ENCODE measurements at places on chromosomes 5 and 9.

DNA sequence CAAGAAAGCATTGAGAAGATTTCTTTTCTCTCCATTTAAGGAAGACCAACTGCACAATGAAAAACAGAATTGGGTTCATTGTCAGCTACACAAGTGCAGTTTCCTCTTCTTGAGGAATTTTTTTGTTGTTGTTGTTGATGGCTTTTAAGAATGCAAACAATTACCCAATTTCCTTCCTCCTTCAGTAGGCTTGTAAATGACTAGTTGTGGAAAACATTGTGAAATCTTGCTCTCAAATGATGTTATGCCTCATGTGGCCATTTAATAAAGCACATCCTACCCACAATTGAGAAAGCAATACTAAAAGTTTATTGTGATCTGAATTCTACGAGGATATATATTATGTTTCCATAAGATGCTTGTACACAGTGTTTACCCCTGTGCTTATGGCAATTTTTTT lies 171.6 kb downstream of the FAM174A start:
- DNase-seq = no peak

- no peak for DNase-seq
These were observed 44.2 kb downstream of the NKD2 start for GRCh38 chr5:1052641-1053390.

- peak; percentile 72 for DNase-seq
These were observed 923 bp upstream of the ZBTB5 start for GRCh38 chr9:37466037-37466709.

GRCh38 chr5:158880483-158881001 lies 219.2 kb downstream of the EBF1 start:
- DNase-seq = no peak

GRCh38 chr5:140011297-140011802 lies 31.7 kb downstream of the NRG2 start:
- DNase-seq = no peak

- no peak for DNase-seq
These were observed 12.4 kb downstream of the SPOCK1 start for GRCh38 chr5:137486707-137487106.

- no peak for DNase-seq
These were observed 443.6 kb downstream of the HCN1 start for GRCh38 chr5:45252541-45252940.

DNA sequence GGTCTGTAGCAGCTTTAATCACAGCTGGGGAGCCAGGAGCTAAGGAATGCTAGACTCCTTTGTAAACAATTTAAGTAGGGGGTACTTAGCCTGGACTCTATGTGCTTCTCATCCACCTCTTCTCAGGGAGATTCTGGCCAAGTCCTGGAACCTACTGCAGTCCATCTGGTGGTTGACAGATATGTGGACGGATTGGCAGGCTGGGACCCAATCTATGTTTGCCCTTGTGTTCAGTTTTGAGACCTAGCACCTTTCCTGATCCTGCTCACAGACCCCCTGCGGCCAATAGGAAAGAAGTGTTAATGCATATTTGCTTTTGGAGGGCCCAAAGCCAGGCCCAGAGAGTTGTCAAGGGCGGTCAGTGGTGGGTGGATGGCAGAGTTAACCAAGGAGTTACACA lies 6.4 kb downstream of the SLC22A5 start:
- DNase-seq = no peak

GRCh38 chr5:78320401-78320800 lies 25.9 kb upstream of the AP3B1 start:
- no peak for DNase-seq

GRCh38 chr5:176714067-176714466 lies 66.8 kb downstream of the TSPAN17 start:
- DNase-seq = no peak

- DNase-seq = no peak
These were observed 42.3 kb upstream of the MOCS2 start for GRCh38 chr5:53151713-53152458.

- DNase-seq = peak; percentile 43
These were observed 850.2 kb upstream of the NUDT12 start for GRCh38 chr5:104412649-104413240.

DNA sequence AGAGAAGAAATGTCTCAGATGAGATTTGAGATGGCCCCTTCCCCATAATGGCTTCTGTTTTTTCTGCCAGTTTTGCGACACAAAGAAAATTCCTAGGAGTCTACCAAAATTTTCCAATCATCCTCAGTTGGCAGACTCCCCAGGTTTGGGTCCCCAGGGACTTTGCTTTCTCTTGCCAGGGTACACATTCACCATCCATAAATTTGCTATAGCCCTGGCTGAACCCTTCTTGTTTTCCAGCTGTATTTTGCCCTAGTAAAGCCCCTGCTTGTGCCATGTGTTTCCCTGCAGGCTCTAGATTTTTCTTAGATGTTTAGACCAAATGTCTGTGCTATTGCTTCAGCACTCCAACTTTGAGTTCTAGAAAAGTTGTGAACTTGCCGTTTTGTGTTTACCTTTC lies 283.2 kb downstream of the ANXA1 start:
- DNase-seq = no peak

GRCh38 chr5:98962587-98962986 lies 33.8 kb upstream of the CHD1 start:
- no peak for DNase-seq

- no peak for DNase-seq
These were observed 222.0 kb upstream of the TRIM32 start for GRCh38 chr9:116464987-116465571.

- no peak for DNase-seq
These were observed 186.4 kb downstream of the NMUR2 start for GRCh38 chr5:152218694-152219093.

- DNase-seq = no peak
These were observed 30.8 kb upstream of the PANK3 start for GRCh38 chr5:168609806-168610482.

- no peak for DNase-seq
These were observed 90.2 kb downstream of the SAXO1 start for GRCh38 chr9:18942801-18943200.
